Activated CD4-positive, alpha-beta memory T cell treated with anti-CD3 and anti-CD28 coated beads for 36 hours (primary cell): ENCODE measurements at places on chromosomes 2 and 18. TPM values are rescaled to one million over a fixed set of nuclear protein-coding genes. Genes with fewer than 3 reads are reported as not detected.

- DNase-seq = no peak
Measured at GRCh38 chr2:226064932-226065570, 665.5 kb downstream of the NYAP2 start.

DNA sequence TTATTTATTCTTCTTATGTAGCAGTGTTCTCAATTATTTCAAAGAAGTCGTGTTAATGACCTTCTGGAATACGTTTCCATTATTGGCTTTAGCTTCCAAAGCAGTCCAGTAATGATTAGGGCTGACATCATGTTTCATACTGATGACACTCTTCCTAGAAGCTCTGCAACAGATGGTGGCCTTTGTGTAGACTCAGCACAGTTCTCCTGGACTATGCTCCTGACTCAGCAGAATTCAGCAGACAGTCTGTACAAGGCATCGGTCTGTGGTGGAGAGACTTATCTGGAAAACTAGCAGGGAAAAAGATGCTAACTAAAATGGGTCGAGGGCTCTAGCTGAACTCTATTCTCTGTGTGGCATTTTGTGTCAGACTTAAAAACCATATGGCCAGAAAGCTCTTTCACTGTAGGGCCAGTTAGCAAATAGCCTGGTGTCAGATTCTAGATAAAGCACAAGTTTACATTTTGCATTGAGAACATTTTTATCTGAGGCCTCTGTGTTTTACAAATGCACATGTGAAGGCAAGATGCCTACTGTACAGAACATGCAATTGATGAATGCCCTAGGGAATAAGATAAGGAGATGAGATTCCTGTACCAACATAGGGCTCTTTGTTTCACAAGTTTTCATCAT is 35.1 kb downstream of the GULP1 start:
- no peak for DNase-seq

DNA sequence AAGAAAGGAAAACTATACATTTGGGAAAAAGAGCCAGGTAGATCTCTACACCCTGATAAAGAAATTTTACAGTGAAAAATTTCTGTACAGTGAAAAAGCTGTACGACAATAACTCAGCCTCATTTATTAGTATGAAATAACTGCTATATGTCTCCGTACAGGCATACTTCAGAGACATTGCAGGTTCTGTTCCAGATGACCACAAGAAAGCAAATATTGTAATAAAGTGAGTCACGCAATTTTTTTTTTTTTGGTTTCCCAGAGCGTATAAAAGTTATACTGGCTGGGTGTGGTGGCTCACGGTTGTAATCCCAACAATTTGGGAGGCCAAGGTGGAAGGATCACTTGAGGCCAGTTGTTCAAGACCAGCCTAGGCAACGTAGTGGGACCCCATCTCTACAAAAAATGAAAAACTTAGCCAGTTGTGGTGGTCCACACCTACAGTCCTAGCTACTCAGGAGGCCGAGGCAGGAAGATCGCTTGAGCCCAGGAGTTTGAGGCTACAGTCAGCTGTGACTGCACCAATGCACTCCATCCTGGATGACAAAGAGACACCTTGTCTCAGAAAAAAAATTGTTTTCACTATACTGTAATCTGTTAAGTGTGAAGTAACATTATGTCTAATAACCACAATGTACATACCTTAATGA is 28.2 kb upstream of the AMMECR1L start:
- DNase-seq = no peak

Gene KCNJ13
- total RNA-seq = not detected

DNA sequence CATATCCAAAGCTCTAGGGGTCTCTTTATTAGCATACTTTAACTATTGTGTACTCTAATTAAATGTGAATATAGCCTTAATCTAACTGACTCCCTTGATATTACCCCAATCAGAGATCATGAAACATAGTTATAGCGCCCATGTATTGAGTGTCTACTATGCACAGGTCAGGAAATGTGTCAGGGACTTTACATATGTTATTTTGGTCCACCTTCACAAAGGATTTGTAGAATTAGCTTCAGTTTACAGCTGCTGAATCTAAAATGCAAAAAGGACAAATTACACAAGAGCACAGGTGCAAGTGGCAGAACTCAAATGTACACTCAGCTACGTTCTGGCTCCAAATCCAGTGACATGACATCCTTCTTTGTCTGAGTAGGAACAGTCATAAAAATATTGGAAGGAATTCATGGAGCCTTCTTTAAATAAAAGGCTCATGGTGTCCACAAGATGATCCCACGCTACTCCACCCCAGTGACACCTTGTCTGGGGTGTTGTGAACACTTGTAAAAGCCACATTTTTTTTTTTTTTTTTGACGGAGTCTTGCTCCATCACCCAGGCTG is 38.7 kb upstream of the ATL2 start:
- no peak for DNase-seq

DNA sequence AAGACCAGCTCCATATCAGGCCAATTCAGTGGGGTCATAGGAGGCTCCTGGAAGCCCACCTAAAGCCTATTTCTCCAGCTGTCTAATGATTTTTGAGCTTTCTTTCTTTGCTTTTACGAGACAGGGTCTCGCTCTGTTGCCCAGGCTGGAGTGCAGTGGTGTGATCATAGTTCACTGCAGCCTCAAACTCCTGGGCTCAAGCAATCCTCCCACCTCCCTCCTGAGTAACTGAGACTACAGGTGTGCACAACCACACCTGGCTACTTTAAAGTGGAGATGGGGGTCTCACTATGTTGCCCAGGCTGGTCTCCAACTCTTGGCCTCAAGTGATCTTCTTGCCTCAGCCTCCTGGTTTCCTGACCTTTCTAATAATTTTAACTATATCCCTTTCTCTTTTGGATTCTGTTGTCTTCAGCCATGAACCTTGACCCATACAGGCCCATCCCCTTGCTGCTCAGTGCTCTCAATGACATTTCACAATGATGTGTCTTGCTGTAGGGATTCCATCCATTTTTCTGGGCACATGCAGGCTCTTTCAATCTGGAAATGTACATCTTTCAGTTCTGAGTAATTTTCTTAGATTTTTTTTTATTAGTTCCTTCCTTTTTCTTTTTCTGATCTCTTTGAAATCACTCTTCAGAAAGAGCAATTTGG is 29.7 kb downstream of the GNLY start:
- no peak for DNase-seq

- no peak for DNase-seq
Measured at GRCh38 chr2:65536596-65536995, 104.2 kb upstream of the SPRED2 start.

DNA sequence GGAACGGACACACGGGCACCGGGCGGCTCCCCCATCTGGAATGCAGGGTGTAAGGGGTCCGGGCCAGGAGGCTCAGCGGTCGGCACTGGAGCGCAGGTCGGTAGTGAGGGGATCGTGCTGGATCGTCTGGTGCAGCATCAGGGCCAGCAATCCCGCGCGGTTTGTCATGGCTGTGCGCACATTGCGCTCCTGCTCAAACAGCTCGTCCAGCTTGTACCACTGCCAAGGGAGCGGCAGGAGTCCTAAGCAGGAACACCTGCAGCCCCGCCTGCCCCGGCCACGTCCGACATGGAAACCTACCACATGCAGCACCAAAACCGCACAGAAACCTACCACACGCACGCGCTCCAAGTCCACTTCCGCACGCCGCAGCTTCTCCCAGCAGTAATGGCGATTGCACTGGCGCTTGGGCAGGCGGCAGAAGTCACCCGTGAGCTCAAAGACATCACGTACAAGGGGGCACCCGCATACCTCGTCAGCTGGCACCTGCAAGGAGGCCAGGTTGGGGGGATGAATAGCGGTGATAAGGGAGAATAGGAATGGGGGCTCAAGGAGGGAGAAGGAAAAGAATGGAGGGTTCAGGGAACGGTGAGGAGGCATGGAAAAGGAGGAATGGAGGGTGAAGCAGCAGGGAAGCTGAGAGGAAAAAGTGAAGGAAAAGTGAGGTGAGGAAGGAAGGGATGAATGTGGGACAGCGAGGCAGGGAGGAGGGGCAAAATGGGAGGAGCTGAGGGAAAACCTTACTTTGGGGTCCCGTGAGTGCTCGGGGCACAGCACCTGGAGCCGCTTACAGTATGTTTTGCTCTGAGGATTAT is 1.4 kb upstream of the MBD1 start:
- DNase-seq = no peak

Gene GDF7
- total RNA-seq = 0.02 TPM

- no peak for DNase-seq
Measured at GRCh38 chr2:54388076-54388475, 68.1 kb upstream of the SPTBN1 start.

- peak; percentile 87 for DNase-seq
Measured at GRCh38 chr18:2971741-2972552, 41.0 kb downstream of the LPIN2 start.

Gene MAP2
- 0.07 TPM for total RNA-seq

- DNase-seq = no peak
Measured at GRCh38 chr2:696463-696862, 19.3 kb upstream of the TMEM18 start.

GRCh38 chr18:36265015-36265414 is 32.5 kb upstream of the FHOD3 start:
- no peak for DNase-seq

DNA sequence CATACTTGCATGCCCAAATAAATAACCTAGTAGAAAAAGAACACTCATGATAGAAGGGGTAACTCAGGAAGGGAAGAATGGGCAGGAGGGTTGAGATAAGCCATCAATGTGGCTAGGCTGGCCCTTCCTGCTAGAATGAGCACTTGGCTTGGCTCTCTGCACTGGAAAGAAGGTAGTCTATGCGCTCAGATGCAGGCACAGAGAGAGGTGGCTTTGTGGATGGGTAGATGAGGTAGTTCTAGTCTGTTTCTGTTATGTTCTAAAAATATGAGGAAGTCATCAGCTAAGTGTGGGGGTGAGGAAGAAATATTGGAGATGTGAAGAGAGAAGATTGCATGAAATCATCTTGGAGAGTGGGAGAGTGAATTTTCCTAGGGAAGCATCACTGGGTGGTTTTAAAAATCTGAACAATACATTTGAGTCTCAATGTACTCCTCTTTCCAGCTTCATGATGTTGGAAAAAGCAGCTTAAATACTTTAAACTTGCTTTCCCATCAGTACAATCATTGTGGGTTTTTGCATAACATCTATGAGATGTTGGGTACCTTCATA is 357.1 kb downstream of the CNTNAP5 start:
- DNase-seq = no peak
